ENCODE measurements at places on chromosomes 2 and 18.

DNA sequence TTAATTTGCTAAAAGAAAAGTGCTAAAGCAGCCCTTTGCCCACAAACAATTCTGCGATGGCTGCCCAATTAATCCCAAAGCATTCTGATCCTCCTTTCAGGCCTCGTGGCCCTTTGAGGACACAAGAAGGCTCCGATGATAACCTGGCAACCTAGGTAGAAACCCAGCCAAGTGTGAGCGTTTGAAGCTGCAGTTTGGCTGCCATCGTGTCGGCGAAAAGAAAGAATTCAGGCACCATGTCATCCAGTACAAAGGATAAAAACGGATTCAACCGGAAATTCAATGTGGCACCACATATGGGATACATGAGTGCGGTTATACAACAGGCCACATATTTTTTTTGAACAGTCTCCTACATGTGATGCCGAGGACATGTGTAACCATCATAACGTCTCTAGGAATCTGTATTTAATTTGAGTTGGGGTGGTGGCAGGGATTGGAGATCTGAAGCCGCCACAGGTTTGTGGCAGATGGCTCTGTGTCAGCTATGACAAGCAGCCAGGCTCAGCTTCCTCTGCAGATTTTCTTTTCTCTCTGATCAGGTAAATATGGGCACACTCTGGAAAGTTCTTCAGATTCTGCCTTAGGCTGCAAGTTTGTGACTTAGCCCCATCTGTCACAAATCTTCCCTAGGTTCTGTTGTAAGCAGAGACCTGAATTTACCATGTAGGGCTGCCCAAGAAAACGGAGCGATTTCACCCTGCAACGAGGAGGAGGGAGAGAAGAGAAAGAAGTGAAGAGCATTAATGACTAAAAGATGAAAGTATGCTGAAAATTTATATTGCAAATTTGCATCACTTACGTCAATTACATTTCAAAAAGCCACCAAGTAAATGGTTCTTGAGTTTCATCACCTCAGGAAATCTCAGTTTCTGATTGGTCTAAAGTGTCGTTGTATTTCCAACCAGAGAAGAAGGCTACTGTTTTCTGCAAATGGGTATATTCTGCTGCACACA lies 573.2 kb downstream of the ZEB2 start:
- DNase-seq = no peak

GRCh38 chr18:50678651-50679050 lies 118.8 kb downstream of the MAPK4 start:
- no peak for DNase-seq

- no peak for DNase-seq
These were observed 171.6 kb downstream of the IKZF2 start for GRCh38 chr2:212979799-212980198.

DNA sequence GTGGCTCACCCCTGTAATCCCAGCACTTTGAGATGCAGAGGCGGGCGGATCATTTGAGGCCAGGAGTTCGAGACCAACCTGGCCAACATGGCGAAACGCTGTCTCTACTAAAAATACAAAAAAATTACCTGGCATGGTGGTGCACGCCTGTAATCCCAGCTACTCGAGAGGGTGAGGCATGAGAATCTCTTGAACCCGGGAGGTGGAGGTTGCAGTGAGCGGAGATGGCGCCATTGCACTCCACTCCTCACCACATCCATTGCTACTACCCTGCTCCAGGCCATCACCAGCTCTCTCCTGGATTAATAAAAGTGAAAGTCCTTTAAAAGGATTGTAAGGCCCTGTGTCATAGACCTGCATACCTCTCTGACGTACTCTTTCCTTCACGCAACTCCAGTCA lies 1.2 kb downstream of the RMP24 start:
- DNase-seq = no peak

GRCh38 chr2:237459741-237460174 lies 27.3 kb upstream of the MLPH start:
- no peak for DNase-seq

- no peak for DNase-seq
These were observed 48.8 kb downstream of the STK39 start for GRCh38 chr2:168198476-168199207.

- DNase-seq = no peak
These were observed 76.9 kb downstream of the NXPH2 start for GRCh38 chr2:138703242-138703641.

GRCh38 chr2:104046466-104046865 lies 807.4 kb upstream of the POU3F3 start:
- DNase-seq = no peak

GRCh38 chr18:33135951-33136660 lies 304.4 kb downstream of the CCDC178 start:
- DNase-seq = no peak

DNA sequence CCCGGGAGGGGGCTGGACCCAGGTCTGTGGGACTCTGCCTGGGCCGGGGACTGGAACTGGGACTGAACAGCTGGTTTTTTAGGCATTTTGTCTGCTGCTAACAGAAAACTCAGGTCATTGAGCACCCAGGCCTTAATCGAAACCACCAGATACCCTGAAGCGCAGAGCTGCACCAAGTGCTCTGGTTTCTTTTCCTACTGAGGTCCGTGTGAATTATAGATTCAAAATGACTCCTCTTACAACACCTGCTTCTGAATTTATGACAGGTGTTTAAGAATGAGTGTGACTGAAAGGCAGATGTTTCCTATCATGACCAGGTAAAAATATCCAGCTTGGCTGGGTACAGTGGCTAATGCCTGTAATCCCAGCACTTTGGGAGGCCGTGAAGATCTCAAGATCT lies 47.8 kb downstream of the TRAPPC12 start:
- no peak for DNase-seq

- DNase-seq = no peak
These were observed 93.2 kb downstream of the PDCL3 start for GRCh38 chr2:100655936-100656534.

DNA sequence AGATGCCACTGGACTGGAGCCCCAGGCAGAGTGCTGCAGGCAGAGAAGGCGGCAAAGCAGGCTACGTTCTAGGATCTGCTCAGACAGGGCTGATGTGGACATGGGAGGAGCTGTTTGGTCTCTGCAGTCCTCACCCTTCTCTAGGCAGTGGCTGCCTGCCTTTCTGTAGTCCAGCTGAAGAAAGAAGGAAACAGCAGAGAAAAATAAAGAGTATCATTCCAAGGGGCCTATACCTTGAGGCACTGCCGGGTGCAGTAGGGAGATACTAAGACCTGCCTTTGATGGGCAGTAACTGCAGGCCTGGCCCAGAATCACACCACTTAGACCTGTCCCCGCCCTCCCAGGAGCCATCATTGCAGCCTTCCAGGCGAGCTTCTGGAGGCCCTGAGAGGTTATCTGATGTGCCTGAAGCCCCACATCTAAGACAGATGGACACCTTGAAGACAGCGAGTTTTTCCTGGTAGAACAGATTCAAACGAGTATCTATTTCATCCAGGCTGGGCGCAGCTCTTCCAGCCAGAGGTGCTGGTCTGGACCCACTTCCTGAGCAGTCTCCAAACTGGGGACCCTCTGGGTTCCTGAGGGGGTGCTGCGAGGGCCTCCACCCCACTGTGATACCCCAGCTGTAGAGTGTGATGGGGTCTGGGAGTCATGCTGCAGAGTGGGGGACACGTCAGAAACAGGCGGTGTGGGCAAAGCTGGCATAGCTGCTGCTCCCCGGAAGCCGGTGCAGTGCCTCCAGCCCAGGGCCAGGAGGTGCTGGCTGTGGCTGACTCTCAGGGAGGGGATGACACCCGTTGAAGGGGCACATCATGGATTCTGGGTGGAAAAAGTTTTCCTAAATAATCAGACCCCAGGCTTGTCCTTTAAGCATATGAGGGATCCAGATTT lies 87.3 kb upstream of the OTOS start:
- no peak for DNase-seq

- DNase-seq = no peak
These were observed 222.0 kb upstream of the HS6ST1 start for GRCh38 chr2:128540670-128541069.

DNA sequence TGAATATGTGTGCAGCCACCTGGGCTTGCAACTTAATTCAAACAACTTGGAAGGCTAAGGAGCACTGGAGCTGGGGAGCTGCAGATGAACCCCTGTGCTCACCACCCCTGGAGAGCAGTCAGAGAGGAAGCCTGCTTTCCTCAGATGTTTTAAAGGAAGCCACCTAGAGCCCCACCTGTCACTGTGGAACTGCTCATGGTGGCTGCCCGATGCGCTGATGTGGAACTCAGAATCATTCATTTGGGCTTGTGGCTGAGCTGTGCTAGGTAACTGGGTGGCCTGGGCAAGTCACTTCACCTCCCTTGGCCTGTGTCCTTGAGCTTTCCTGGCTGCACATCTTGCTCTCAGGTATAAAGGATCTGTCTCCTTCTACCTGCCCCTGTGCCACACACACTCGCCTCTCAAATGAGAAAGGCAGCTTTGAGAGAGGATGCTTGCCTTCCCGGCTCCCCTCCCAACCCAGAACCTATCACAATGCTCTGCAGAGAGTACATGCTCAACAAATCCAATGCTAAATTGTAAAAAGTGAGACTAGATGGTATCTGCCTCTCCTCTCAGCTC lies 41.3 kb downstream of the BCL11A start:
- no peak for DNase-seq

DNA sequence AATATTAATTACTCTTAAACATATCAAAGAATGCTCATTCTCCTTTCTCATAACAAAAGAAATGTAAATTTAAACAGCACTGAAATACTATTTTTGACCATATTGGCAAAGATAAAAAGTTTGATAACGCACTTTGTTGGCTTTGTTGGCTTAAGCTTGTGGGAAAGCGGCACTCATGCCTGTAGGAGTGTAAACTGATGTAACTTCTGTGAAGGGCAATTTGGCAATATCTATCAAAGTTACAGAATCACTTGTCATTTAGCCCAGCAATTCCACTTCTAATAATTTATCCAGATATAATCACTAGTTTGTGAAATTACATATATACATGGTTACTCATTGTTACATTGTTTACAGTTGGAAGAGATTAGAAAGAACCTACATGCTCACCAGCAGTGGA lies 311.8 kb upstream of the STON1 start:
- no peak for DNase-seq

DNA sequence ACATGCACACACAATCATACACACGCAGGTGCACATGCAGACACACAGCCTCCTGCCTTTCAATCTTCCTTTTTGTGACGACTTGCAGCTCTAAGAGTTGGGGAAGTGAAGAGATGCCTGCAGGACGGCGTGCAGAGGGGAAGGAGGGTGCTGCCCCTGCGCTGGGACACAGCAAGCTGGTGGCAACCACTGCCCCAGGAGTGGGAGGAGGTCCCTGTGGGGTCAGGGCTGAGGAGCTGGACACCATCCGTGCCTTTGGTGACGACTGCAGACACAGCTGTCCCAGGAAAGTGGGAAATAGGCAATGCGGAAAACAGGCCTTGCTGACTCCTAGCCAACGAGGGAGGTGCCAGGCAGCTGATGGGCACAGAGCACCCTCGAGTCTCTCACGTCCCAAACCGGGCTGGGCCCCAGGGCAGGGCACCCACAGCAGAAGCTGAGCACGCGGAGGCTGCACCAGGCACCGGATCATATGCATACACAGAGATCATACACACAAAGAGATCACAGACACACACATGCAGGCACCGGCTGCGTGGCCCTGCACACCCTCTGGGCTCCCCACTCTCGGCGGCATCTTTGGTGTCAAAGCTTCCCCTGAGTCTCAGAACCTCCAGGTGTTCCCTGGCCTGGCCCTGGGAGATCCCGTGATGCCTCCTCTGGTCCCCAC lies 146.1 kb downstream of the PXDN start:
- DNase-seq = no peak

- no peak for DNase-seq
These were observed 42.9 kb upstream of the RIT2 start for GRCh38 chr18:43158381-43158780.

DNA sequence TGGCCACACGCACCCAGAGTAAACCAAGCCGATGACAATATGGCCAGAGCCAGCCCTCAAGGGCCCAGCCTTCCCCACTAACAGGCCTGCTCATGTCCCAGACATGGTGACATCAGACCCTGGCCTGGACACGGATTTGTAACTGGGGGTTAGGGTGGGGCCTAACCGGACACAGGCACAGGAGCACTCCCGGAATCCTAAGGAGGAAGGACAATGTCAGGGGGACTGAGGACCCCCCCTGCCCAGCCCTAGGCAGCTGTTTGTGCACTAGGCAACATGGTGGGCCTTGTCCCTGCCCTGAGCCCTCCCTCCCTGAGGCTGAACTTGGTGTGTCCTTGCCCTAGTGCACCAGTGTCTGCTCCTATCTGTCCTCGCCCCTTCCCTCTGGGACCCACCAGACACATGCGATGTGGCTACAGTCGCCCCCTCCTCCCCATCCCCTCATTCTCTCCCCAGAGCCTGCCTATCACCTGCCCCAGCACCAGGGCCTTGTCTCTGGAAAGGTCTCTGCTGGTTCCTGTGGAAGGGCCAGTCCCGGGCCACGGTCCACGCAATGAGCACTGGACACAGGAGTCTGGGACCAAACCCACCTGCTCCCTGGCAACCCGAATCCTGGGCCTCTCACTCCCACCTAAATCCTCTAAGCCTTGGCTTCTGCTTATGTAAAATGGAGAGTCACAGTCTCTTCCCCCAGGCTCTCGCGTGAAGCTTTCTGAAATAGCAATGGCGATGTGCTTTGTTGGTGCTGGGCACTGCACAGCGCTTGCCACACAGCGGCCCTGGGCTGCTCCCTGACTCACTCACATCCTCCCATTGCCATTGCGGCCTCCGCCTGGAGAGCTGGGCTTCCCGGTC lies 76.5 kb upstream of the RAB6C start:
- DNase-seq = no peak

DNA sequence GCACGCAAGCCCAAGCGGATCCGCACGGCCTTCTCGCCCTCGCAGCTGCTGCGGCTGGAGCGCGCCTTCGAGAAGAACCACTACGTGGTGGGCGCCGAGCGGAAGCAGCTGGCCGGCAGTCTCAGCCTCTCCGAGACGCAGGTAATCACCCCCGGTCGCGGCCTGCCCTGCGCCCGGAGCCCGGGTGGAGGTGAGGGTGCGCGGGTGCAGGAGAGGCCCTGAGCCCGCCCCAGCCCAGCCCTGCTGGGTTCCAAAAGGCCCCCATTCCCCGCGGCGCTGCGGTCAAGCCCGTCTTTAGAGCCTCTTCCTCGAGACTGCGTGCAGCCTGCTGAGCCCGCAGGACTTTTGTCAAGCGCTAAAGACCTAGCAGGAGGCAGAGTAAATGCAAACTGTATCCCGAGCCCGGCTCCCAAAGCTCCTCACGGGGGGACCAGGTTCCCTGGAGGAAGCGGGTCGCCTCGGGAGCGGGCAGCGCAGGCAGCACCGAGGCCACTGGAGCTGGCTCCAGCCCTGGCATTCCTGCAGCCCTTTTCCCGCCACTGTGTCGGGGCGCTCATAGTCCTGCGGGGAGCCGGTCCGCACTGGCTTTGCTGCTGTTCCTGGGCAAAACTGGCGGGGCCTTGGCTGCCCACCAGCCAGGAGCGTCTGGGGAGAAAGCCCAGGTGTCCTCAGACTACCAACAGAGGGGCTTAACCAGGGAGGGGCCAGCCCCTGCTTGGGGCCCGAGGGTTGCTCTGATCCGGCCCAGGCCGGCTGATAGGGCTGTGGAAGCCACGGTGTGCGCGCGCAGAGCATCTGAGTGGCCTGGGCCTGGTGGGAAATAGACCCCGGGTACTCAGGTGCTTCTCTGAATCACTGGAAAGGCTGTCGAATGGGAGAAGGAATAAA lies 7.3 kb downstream of the EMX1 start:
- DNase-seq = no peak
